NCI-H2029 treated with DMSO at 0.1 percent for 48 hours (cell line): ENCODE measurements at places on chromosomes 6 and 20.
A peak's percentile ranks its signal among the peaks of the same experiment; 100 is the strongest.

DNA sequence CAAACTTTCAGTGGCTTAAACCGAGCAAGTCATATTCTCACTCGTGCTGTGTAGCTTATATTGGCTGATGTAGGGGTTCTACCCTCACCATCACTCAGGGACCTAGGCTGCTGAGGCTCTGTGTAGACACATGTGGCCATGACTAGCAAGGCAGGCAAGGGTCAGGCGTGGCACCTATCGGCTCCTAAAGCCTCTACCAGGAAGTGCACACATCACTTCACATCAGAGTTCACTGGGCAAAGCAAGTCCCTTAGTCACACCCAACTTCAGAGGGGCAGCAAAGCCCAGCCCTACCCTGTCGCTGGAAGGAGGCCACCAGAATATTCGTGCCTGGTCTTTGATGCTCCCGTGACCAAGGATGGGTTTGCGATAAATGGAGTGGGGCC lies 42.9 kb downstream of the PPP1R14C start:
- DNase-seq = no peak

- DNase-seq = no peak
Measured at GRCh38 chr20:2051946-2052345, 49.7 kb upstream of the STK35 start.

- peak; percentile 87 for DNase-seq
Measured at GRCh38 chr6:14092838-14093789, 24.5 kb upstream of the CD83 start.

DNA sequence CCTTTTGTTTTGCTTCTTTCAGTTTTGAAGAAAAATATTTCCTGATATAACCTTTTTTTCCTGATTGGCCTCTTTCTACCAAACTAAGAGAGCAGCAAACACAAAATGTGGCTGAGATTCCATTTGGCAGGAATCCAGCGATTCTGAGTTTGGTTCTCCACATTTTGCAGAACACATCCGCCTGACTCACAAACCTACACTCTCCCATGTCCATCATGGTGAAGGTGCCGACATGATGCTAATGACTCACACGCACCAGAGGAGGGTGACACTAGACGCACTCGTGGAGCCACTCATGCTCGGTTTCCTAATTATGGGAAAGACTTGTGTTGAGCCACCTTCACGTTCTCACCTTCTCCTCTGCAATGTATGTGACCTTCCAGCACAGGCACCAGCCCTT lies 45.9 kb upstream of the DUSP22 start:
- DNase-seq = no peak
